Cardiac fibroblast (primary cell): ENCODE measurements at places on chromosomes 1 and 21.
A peak's percentile ranks its signal among the peaks of the same experiment; 100 is the strongest.

- DNase-seq, result no peak
Observed at GRCh38 chr1:30783256-30783915, 25.8 kb upstream of the LAPTM5 start.

- peak; percentile 99 for DNase-seq
Observed at GRCh38 chr1:78004719-78005447, at the start of gene DNAJB4. Gene DNAJB4, plus strand, starts transcription at chr1:78004939. Its CDS starts 172 bp downstream, at chr1:78005111.

DNA sequence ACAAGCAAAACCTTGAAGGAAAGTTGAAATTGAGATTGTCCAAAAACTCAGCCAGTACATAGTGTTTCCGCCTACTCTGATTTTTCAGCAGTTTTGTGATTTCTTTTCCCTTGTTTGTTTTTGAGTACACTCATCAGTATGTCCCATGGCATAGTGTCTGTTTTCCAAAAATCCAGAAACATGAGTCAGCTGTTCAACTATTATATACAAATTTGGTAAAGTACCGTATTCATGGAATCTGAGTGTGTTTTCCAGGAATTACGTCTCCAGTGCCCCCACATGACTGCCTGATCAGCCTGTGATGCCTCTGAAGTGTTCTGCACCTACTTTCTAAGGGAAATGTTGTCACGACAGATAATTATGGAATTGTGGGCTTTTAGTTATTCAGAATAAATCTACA is 186.8 kb downstream of the LTN1 start:
- DNase-seq, result peak; percentile 95

GRCh38 chr1:229273507-229274232 is 2.8 kb downstream of the RAB4A start:
- DNase-seq, result peak; percentile 45

GRCh38 chr1:182651339-182651724 is 33.1 kb downstream of the RGS8 start:
- DNase-seq, result no peak

- no peak for DNase-seq
Observed at GRCh38 chr1:12622506-12622905, 4.5 kb upstream of the DHRS3 start.

DNA sequence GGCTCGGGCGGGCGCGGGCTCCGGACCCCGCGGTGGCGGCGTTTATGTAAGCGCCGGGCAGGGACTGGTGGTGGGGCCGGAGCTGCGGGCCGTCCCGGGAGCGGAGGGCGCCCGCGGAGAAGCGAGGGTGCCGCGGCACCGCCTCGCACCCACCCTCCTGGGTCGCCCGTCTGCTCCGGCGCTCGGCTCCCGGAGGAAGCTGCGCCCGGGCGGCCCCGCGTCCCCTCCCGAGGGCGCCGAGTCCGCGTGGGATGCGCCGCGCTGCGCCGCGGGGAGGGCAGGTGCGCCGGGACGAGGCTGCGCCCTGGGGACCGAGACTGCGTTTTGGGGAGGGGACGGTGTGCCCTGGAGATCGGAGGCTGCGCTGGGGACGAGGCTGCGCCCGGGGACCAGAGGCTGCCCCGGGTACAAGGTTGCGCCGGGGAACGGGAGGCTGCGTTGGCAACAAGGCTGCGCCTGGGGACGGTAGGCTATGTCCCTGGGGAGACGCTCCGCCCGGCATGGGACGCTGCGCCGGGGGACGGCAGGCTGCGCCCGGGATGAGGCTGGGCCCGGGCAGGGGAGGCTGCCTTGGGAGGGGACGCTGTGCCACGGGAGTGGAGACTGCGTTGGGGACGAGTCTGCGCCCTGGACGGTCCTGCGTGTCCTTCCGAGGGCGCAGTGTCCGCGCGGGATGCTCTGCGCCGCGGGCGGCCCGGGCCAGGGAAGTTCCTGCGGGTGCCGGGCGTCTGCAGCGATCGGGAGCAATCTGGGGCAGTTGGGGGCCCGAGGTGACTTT is 627 bp downstream of the ADARB1 start:
- no peak for DNase-seq

GRCh38 chr1:34070201-34070836 is 94.7 kb downstream of the CSMD2 start:
- DNase-seq, result no peak

GRCh38 chr1:51916587-51917405 is 38.3 kb upstream of the NRDC start:
- DNase-seq, result peak; percentile 37

DNA sequence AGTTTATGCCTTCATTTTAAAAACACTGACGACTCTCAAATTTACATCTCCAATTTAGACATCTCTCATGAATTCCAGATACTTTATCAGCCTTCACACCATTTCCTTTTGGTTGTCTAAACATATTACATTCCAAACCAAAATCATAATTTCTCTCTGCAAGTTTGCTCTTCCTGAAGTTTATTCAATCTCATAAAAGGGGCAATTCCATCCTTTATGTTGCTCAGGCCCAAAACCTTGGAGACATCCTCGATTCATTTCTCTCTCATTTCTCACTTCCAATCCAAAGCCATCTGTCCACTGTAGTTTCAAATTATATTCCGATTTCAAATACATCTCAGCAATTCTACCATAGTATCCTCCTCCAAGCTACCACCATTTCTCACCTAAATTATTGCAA is 74.0 kb downstream of the FYB2 start:
- DNase-seq, result no peak

- DNase-seq, result no peak
Observed at GRCh38 chr1:33850481-33850880, 13.4 kb upstream of the HMGB4 start.

DNA sequence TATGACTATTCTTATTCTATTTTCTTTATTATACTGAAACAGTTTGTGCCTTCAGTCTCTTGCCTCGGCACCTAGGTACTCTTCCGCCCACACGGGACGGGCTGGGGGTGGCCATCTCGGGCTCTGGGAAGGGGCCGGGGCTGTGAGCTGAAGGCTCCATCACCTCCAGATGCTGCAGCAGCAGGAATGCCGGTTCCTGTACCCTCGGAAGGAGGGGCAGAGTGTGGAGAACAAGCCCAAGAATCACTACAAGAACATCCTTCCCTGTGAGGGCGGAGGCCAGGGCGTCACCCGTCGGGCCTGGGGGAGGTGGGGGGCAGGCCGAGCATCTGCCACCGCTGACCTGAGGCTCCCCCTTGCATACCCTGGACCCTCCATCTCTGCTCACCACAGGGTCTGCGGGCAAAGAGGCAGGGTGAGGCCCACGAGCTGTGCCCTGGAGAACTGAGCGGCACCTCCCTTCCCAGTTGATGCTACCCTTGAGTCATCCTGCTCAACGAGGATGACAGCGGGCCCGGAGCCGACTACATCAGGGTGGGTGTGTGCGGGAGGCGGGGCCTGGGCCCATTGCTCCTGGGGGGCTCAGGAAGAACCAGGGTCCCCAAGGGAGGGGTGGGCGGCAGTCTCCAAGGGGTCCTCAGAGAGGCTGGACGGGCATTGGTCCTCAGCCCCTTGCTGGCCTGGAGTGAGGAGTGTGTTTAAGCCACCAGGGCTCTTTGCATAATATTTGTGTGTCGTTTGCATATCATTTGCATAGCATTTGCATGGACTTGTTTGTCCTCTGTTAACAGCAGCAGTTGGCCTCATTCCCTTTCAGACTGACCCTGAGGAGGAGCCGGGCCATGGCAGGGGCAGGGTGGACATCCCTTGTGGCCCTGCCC is 7.5 kb downstream of the RNF223 start:
- peak; percentile 16 for DNase-seq

DNA sequence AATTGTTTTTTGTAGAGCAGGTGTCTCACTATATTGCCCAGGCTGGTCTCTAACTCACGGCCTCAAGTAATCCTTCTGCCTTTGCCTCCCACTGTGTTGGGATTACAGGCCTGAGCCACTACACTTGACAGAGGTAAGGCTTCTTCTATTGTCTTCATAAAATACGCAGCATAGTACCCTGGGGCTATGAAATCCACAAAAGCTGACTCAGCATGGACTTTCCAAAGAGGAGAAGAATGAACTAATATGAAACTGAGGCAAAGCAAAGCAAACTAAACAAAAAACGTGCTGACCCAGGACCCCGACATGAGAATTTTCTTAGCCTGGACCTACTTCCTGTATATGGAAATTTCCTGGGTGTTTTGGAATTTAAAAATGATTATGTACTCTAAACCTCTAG is 18.5 kb upstream of the ATP13A2 start:
- DNase-seq, result no peak

- DNase-seq, result peak; percentile 67
Observed at GRCh38 chr1:17768651-17769241, 13.6 kb downstream of the ACTL8 start.

DNA sequence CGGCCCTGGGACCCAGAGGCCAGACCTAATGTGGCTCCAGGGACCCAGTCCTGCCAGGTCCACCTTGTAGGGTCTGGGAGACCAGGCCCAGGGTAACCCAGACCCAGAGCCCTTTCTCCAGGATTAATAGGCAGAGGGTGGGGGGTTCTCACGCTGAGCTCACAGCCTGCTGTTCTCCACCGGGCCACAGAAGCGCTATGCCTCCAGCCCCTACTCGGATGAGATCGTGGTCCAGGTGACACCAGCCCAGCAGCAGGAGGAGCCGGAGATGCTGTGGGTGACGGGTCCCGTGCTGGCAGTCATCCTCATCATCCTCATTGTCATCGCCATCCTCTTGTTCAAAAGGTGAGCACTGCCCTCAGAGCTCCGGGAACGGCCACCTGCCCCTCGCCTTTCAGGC is 43.3 kb upstream of the KDM4A start:
- DNase-seq, result no peak

- peak; percentile 5 for DNase-seq
Observed at GRCh38 chr1:189275796-189276195, 1201.9 kb downstream of the BRINP3 start.

DNA sequence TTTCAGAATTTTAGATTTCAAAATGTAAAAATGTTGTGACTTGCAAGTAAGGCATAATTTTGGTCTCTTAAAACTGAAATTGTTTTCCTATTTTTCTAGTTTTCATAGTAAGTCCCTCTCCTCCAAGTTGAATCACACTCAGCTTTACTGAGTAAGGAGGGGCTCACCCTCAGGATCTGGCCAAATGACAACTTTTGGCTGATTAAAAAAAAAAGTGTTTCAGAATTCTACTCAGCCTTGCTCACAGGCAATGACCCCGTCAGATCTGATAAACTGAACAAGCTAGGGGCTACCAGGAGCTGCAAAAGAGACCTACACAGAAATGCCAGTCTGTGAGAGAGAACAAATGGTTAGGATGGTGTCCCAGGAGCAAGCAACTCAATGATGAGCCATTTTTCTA is 159.8 kb downstream of the PBX1 start:
- DNase-seq, result peak; percentile 57

DNA sequence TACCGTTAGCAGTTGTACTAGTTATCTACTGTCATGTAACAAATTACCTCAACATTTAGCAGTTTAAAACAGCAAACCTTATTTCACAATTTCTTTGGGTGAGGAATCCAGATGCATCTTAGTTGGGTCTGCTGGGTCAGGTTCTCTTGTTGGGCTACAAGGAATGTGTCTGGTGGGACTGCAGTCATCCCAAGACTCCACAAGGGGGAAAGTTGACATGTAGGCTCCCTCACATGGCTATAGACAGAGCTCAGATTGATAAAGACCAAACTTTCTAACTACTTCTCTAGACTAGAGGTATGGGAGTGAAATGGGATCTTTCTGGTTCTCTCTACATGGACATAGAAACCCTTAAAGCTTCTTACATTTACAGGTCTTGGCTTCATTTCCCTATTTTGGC is 160.9 kb downstream of the UCK2 start:
- DNase-seq, result no peak

DNA sequence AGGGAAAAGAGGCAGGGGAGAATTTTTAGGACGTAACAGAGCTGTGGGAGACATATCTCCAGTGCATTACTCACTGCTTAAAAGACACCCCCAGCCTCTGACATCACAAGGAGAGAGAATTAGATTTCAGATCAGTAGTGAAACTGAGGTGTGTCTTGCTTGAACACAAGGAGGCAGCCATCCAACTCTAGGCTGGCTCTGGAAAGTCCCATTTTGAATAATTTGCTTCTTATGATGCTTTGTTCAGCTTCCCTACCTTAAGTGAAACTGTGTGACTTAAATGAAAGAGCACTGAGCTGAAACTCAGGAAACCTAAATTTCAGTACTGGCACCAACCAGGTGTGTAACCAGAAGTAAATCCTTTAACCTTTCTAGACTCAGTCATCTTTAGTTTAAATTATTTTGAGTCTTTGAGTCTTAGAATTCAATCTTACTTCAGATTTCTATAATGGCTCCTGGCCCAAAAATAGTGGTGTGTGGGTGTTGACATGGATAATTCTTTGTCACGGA is 251.6 kb upstream of the SGIP1 start:
- DNase-seq, result peak; percentile 91

GRCh38 chr1:1085911-1086841 is 12.1 kb upstream of the RNF223 start:
- DNase-seq, result no peak

GRCh38 chr1:37821481-37821880 is 13.5 kb upstream of the YRDC start:
- no peak for DNase-seq

DNA sequence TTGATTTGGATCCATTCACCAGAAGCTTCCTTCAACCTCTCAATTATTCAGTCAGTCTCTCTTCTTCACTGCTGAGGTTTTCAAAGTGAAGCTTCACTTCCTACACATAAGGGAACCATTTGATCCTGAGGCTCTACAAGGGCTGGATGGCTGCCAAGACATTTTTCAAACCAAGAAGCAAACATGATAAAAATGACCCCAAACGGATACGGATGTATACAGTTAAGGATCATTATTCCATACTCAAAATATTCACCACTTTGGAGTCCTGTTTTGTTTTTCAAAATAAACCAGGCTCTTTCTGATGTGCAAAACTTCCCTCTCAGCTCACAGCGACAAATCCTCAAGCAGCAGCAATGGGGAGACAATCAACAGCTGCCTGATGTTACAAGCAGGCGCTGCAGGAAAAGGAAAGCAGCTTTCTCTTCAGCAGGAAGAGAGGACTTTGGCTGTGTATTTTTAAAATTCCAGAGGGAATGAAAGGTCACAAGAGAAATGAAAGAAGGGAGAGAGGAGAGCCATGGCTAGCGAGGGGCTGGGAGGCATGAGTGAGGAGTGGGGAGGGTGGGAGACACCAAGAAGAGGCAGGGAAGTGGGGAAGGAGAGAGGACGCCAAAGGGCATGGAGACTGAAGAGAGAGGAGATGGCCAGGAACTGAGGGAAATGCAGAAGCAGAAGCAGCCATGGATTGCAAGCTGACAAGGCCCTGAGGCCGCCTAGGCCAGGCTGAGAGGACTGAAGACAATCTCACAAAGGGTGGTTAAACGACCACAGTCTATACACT is 145.4 kb downstream of the SLC45A1 start:
- DNase-seq, result peak; percentile 85
